Fibroblast of mammary gland (primary cell): ENCODE measurements at places on chromosomes 3 and 15.

- no peak for DNase-seq
Observed at GRCh38 chr3:118473343-118473742, 561.3 kb downstream of the IGSF11 start.

GRCh38 chr3:162632672-162633071 lies 1136.1 kb downstream of the OTOL1 start:
- peak; percentile 7 for DNase-seq

- DNase-seq = no peak
Observed at GRCh38 chr15:59158701-59159034, 48.0 kb upstream of the LDHAL6B start.

GRCh38 chr3:139534992-139535879 lies 4.3 kb downstream of the RBP1 start:
- DNase-seq = peak; percentile 34

GRCh38 chr3:15557511-15557946 lies 36.0 kb upstream of the COLQ start:
- peak; percentile 78 for DNase-seq

DNA sequence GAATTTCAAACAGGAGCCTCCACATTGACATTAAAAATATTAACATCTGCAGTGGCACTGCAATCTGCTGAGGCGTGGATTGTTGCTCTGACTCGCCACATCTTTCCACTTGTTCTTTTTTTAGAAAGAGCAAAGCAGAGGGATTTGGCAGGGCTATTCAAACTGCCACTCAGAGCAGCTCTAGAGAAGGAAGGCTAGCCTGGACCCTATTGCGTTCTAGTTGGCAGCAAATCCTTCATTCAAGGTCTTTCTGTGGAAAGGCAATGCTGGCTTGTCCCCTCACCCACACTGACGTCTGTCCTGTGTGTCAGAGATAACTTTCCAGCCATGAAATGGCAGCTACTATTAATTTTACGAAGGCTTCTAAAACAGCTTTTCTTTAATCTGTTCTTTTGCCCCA lies 483.2 kb upstream of the SGO1 start:
- no peak for DNase-seq

GRCh38 chr3:87361956-87362355 lies 85.6 kb upstream of the POU1F1 start:
- DNase-seq = no peak

DNA sequence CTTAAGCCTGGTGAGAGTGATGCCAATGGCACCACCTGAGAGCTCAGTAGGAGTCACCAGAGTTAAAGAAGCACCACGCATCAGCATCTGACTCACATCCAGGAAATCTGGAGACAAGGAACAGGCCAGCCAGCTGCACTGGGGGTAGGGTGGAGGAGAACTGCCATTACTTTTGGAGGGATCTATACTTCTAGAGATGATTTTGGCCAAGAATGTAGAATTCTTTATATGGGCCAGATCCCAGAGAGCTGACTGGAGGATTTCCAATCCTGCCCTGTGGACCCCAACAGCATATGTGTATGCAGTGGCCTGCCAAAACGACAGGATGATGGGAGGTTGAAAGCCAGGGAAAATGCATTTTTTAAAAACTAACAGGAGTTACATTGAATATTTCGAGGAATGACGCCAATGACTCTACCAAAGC lies 29.8 kb downstream of the CCR3 start:
- peak; percentile 10 for DNase-seq

GRCh38 chr15:67240235-67241131 lies 14.0 kb downstream of the AAGAB start:
- no peak for DNase-seq

GRCh38 chr3:50978991-50979667 lies 304.4 kb downstream of the DOCK3 start:
- no peak for DNase-seq

GRCh38 chr15:68411735-68412134 lies 20.2 kb downstream of the ITGA11 start:
- no peak for DNase-seq

- DNase-seq = no peak
Observed at GRCh38 chr15:60005352-60006202, 1.5 kb downstream of the FOXB1 start.

DNA sequence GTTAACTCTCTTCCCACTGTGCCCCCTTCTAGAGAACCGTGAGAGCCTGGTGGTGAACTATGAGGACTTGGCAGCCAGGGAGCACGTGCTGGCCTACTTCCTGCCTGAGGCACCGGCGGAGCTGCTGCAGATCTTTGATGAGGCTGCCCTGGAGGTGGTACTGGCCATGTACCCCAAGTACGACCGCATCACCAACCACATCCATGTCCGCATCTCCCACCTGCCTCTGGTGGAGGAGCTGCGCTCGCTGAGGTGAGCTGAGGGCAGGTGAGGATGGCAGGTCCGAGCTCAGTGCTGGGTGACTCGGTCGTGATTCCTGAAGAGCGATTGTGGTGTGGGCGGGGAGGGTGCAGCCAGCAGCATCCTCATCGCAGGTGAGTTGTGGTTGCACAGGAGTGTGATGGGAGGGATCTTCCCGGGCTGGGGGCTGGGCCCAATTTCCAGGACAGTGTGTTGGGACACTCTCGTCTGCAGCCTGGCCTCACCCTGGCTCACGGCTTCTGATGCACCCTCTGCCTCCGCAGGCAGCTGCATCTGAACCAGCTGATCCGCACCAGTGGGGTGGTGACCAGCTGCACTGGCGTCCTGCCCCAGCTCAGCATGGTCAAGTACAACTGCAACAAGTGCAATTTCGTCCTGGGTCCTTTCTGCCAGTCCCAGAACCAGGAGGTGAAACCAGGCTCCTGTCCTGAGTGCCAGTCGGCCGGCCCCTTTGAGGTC lies 8.0 kb downstream of the MCM2 start:
- no peak for DNase-seq

DNA sequence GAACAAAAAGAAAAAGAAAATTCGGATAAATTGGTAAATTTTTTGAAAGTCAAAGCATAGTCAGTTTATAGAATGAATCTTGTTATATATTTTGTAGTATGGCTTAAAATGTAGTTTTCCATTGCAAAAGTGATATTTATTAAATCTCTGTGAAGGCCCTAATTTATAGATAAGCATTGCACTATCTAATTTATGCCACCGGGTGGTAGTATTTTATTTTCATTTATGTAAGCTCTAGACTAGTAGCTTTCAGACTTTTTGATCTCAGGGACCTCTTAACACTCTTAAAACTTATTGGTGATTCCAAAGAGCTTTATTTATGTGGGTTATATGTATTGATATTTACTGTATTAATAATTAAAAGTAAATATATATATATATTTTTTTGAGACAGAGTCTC lies 133.9 kb upstream of the LRRFIP2 start:
- DNase-seq = peak; percentile 42

DNA sequence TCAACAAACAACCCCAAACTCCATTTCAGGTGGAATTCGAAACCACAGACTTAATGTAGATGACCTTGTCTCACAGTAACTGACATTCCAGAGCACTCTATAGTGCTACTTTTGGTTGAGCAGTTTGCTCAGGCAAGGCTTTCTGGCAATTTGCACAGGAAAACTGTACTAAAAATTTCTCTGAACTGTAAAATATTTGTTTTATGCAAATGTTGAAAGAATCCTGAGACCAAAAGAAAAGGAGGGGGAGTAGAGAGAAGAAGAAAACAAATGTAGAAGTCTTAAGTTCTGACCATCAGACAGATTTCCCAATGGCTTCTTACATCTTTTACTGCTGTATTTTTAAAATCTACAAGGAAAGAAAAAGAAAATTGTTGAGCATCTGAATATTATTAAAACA lies 53.5 kb downstream of the DTWD1 start:
- DNase-seq = no peak

DNA sequence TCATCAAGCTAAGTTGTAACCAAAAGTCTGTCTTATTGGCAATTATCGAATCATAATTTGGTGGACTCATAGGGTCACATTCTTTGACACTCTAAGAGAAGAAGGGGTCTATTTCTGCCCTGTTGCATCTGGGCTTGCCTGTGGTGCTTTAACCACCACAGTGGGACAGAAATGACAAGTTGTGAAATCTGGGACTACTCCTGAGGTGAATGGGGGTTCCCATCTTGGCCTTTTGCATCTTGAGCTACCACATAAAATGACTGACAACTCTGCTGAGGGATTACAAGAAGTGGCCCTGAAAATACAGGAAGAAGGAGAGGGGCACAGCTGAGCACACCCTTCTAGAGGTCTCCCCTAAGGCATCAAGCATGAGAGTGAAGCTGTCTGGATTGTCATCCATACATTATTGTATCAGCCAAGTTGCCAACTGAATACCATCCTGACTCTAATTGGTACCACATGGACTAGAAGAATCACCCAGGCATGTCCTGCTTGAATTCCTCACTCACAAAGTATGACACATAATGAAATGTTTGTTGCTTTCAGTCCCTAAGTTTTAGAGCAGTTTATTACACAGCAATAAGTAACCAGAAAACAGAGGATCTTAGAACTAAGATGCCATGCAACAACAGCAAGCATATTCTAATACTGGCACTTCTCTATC lies 306.5 kb downstream of the ROBO1 start:
- no peak for DNase-seq

DNA sequence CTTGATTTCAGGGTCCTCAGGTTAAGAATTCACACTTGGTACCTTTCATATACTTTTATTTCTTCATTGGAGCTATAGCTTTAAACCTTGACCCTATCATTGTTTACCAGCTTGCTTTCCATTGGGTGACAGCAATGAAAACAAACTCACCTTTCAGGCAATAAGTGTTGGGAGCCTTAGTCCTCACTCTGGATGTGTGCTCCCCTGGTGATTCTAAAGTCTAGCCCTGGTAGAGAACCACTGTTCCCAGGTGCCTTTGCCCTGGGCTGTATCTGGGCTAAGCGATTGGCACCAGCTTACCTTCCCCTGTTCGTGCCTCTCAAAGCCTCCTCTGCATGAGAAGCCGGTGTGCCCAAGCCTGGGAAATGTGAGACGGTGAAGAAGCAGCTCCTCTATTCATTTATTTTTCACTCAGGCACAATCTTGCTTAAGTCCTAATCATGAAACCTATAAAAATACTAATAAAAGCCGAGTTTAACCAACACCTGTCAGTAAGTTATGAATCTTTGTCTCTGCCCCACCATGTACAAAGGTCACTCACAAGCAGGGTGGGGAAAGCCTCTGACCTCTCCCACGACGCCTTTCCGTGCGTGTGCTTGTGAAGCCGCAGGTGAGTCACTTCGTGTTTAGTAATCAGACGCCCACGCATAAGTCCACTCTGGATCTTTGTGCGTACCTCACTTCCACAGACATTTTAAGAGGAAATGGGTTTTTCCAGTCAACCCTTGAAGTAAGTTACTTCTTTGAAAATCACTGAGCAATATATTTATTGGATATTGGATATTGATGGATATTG lies 12.8 kb upstream of the ARRDC4 start:
- peak; percentile 60 for DNase-seq

DNA sequence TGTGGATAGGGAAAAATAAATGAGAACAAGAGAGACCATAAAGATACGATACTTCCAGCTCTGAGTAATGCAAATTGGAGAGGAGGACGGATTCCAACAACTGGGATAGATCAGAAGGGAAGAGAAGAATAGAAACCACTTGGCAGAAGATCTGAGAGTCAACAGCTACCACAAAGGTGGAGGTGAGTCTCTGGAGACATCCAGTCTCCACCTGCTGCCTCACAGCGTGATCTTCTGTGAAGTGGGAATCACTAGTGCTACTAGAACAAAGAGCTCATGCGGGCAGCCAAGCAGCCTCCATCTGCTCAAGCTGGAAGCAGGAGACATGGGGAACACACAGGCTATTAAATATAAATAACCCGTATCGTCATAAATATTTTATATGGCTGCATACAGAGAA lies 558.5 kb upstream of the CFAP20DC start:
- DNase-seq = no peak

DNA sequence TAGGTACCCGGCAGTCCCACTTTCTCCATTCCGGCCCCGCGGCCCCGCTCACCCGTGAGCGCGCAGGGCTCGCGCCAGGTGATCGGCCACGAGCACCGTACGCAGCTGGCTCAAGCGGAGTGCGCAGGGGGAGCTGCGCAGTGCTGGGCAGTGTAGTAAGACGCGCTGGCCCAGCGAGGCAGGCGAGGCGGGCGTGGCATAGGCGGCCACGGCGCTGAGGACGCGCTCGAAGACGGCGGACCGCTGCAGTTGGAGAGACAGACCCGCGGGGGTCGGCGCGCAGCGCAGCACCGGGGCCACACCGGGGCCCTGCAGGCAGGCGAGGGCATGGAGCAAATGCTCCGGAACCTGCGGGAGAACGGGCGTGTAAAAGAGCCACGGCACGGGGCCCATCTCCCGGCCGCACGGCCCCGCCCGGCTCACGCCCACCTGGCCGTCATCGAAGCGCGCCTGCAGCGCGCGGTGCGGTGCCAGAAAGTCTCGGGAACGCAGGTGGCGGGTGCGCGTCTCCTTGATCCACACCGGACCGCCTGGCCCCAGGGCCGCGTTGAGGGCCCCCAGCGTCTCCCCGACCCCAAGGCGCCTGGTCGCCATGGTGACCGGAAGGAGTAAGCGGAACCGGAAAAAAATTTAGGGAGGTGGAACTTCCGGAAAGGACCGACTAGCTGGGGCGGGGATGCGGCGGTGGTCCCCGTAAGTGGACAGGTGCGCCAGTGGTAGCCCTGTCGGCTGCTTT lies at the start of gene DALRD3:
Gene DALRD3, minus strand, starts transcription at position 610 of the 736 bp plus-strand sequence. Its CDS starts 16 bp downstream, at position 594.
- DNase-seq = peak; percentile 42

DNA sequence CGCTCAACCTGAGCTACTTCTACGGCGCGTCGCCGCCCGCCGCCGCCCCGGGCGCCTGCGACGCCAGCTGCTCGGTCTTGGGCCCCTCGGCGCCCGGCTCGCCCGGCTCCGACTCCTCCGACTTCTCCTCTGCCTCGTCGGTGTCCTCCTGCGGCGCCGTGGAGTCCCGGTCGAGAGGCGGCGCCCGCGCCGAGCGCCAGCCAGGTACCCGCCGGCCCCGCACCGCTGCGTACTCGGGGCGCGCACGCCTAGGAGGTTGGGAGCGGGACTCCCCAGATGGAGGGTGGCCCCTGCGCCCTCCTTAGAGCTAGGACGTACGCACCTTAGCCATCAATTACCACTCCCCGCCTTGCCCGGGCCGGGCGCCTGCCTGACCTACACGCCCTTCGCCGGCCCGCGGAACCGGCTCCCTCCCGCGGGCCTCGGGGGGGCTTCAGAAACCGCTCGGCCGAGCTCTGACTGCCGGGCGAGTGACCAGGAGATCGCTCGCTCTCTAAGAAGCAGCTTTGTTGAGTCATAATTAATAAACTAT lies 466 bp downstream of the NFKBIZ start:
- DNase-seq = no peak

DNA sequence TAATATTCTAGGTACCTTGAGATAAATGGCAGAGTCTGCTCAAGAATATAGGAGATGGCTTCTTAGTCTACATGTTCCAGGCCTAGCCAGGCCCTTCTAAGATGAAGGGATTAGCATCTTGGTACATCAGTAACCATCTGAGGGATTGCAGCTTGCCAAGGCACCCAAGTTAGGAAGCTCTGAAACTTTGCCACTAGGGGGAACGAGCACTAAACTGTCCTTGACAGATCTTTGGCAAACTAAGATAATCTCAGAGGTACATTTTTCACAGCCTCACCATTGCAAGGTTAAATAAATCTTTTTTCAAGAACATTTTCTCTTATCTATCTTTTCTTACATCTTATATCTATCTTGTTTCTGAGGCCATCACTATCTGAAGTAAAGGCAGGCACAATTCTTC lies 351.2 kb downstream of the RAP2B start:
- peak; percentile 23 for DNase-seq

- DNase-seq = no peak
Observed at GRCh38 chr3:152200476-152201420, 68.0 kb upstream of the MBNL1 start.

GRCh38 chr15:38254051-38254883 lies 1.6 kb downstream of the SPRED1 start:
- peak; percentile 67 for DNase-seq
